ENCODE measurements at places on chromosomes 13 and 19.
A peak's percentile ranks its signal among the peaks of the same experiment; 100 is the strongest.

- no peak for DNase-seq
Measured at GRCh38 chr13:46145950-46146349, 36.0 kb downstream of the LCP1 start.

DNA sequence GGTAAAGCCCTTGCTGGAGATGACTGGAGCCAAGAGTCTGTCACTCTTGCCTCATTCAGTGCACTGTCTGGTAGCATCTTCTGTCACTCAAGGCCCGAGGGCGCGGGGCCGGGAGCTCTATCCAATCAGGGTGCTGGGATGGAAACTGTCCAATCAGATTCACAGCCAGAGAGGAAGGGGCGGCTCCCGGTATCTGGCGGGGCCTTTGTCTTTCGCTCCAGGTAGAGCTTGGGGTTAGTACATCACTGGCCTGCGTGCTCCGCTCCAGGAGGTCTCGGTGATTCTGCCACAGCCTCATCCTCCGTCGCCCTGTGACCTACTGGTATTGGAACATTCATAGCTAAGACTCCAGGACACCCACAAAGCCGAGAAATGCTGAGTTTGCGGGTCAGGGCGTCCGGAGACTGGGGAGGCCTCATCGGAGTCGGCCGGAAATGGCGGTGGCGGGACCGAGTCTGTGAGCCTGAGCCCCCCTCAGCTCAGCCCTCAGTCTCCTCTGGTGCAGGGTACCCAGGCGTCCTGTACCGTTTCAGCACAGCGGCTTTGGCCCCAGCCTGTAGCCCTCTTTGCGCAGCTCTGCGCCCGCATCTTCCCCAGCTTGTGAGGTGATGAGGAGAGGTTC, 20.6 kb upstream of the ZNF430 start:
- DNase-seq = peak; percentile 85

- no peak for DNase-seq
Measured at GRCh38 chr13:50993371-50993770, 83.8 kb downstream of the RNASEH2B start.

DNA sequence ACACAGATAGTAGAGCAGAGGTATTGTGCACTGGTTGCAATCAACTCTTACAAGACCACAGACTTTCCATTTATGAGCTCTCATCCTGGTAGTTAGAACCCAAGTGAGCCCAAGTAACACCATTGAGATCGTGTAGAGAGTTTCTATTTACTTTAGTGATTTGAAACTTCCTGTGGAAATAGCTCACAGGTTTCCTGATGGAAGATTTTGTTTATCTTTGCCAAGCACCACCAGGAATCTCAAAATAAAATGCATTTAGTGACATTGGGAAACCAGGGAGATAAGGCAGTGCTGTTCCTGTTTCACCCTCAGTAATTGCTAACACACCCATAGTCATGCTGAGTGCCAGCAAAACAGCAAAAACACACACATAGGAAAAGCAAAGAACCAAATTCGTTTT, 102.5 kb downstream of the FLT1 start:
- no peak for DNase-seq

GRCh38 chr13:57314897-57315520, 148.0 kb downstream of the PRR20E start:
- DNase-seq = no peak

DNA sequence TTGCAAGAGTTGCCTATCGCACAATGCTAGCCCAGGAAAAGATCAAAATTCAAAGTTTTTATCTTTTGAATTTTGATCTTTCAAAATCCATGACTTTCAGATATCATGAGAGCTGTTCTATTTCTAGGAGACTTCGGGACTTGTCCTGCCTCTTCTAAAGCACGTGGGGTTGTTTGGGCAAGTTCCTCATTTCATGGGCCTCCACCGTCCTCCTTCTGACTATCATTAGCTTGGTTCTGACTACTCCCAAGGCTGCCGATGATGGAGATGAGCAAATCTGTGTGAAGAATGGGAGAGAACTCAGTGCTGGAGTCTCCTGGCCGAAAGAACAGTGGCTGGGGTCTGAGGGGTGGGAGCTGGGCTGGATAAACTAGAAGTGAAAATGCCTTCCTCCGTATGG, 86.5 kb downstream of the COL4A1 start:
- no peak for DNase-seq

DNA sequence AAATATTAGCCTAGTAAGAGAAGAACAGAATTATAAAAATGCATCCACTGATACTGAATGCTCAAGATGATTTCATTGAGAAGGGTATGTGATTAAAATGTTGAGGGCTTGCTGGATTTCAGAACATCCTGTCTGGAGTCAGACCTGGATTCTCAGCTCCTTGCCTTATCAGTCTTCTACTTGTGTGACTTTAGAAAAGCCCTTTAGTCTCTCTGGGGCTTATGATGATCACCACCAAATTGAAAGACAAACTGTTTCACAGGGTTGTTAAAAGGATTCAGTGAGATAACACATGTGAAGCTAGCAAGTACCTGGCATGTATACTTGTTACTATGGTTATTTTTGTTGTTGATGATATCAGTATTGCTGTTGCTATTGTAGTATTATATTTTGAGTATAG, 118.4 kb downstream of the GPC6 start:
- no peak for DNase-seq

DNA sequence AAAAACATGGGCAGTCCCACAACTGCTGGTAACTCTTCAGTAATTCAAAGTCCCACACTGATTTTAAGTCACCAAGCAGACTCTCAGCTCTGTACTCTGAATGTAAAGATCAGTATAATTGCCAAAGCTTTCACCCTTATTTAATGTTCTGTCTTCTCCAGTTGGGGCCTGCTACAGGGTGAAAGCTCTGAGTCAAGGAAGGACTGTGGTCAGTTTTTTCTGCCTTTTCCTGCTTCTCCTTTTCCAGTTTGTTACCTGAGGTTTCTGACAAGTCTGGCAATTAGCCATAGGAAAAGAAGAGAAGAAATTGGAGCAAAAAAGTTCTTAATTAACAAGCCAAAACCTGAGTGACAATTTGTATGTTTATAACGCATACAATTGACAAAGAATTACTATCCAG, 279.3 kb downstream of the RBM26 start:
- no peak for DNase-seq

GRCh38 chr19:41367848-41368301, 3.9 kb upstream of the B9D2 start:
- DNase-seq = no peak

GRCh38 chr19:31461814-31462539, 112.7 kb upstream of the TSHZ3 start:
- no peak for DNase-seq

- no peak for DNase-seq
Measured at GRCh38 chr13:75754936-75755335, 118.8 kb downstream of the LMO7 start.

- DNase-seq = no peak
Measured at GRCh38 chr13:32284927-32285632, 30.1 kb downstream of the ZAR1L start.

- DNase-seq = peak; percentile 36
Measured at GRCh38 chr19:49809160-49809940, 3.7 kb downstream of the FUZ start.

DNA sequence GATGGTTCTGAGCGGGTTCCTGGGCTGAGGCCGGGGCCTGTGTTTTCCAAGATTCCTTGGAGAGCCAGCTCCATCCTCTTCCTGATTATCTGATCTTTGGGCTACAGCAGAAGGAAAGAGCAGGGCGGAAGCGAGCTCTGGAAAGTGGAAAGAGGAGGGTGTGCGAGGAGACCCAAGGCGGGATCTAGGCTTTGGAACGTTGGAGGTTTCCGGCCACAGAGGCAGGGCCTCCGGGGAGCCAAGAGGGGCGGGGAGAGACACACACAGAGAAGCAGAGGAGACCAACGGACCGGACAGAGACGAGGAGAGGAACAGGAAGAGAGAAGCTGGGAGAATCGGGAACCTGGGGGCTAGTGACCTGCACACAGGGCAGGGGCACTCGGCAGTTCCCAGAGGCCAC, at the start of gene CLEC11A:
Gene CLEC11A (plus strand): TSS at position 296 of the 400 bp plus-strand sequence. CDS start 162 bp downstream, outside the sequence.
- no peak for DNase-seq

DNA sequence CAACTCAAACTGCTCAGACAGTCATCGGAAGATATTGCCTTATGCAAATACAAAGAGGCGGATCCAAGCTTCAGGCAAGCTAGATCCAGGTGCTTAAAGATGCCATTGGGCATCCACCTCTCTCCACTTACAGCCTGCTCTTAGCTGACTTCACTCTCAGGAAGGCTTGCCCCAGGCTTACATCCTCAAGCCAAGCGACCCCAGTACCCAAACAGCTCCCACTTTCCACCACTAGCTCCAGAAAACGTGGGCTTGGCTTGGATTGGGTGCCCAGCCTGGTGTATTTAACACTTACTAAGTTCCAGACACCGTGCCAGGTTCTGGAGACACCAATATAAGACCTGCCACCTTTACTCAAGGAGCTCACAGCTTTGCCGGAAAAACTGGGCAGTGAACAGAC, 142.1 kb upstream of the VSTM2B start:
- DNase-seq = no peak

DNA sequence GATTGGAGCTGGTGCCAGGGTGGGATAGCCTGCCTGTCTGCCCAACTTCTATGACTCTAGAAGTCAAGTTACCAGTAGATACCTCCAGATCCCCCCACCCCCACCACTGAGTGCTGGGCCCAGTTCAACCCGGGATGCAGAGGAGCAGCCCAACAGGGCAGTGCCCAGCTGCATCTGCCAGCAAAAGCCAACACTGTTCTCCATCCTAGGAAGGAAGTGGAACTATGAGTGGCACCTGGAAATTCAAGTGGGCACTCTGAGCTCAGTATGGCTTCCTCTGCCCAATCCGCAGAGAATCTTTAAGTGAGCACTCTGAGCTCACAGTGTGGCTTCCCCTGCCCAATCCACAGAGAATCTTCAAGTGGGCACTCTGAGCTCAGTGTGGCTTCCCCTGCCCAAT, 14.2 kb downstream of the TUBGCP3 start:
- no peak for DNase-seq

GRCh38 chr13:74256969-74257368, 122.8 kb upstream of the KLF12 start:
- DNase-seq = no peak

GRCh38 chr19:575527-576506, 3.4 kb downstream of the BSG start:
- no peak for DNase-seq

DNA sequence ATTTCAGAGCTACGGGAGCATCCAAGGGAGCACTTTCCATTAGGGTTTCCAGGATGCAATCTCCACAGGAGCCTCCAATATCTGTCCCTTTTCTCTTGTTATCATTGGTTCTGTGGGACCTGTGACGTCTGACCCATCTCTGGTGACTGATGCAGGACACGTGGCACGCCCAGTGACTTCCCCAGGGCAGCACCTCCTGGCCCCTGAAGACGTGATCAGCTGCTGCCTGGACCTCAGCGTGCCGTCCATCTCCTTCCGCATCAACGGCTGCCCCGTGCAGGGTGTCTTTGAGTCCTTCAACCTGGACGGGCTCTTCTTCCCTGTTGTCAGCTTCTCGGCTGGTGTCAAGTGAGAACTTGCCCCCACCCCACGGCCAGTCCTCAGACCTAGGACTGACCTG, 25.5 kb downstream of the RYR1 start:
- no peak for DNase-seq

All from activated T-cell treated with anti-CD3 and anti-CD28 coated beads for 48 hours (primary cell).